Mesenchymal stem cell (in vitro differentiated cells and primary cell): ENCODE measurements at places on chromosomes 2 and 18.

GRCh38 chr2:188512456-188512855 lies 220.8 kb downstream of the GULP1 start:
- no peak overlapping the region for H3K27ac ChIP-seq
- peaks cover 1% of the 10 kb centered on the region for H3K4me1 ChIP-seq

- peak overlapping the region; percentile 82 for H3K27ac ChIP-seq
- no peak overlapping the region for H3K4me3 ChIP-seq
- no peaks in the 10 kb centered on the region for H3K36me3 ChIP-seq
- no peaks in the 10 kb centered on the region for H3K27me3 ChIP-seq
Observed at GRCh38 chr2:138997856-138998517, 217.8 kb upstream of the NXPH2 start.

DNA sequence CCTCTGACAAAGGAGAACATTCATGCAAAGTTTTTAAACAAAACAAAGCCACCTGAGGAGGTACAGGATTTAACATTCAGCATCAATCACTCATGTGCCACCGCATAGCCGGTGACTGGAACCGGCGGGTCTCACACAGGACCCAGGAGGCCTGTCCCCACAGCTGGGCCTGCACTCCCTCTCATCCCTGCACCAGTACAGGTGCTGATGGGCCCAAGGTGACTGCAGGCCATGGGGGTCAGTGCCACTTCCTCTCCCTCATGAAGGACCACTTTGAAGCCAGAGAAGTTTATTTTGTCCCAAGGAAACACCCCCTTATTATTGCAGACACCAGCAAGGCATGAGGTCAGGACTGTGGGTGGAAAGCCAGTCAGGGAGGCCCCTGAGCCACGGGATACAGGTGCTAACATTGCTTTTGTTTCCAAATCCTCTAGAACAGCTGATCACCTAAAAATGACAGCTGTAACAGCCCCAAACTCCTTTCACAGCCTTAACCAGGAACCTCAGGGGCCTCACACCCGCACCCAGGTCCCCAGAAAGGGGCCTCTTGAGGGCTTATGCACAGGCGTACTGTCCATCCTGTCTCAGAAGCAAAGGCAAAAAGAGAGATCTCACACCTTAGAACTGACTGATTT lies 14.0 kb downstream of the PARD6G start:
- H3K4me1 ChIP-seq: peaks cover 1% of the 10 kb centered on the region
- H3K36me3 ChIP-seq: no peaks in the 10 kb centered on the region
- no peak for DNase-seq
- H3K27ac ChIP-seq: no peak overlapping the region
- peaks cover 3% of the 10 kb centered on the region for H3K27me3 ChIP-seq
- H3K4me3 ChIP-seq: no peak overlapping the region

GRCh38 chr2:144659731-144660275 lies 139.9 kb upstream of the ZEB2 start:
- H3K27me3 ChIP-seq: no peaks in the 10 kb centered on the region
- H3K4me1 ChIP-seq: peaks cover 6% of the 10 kb centered on the region

DNA sequence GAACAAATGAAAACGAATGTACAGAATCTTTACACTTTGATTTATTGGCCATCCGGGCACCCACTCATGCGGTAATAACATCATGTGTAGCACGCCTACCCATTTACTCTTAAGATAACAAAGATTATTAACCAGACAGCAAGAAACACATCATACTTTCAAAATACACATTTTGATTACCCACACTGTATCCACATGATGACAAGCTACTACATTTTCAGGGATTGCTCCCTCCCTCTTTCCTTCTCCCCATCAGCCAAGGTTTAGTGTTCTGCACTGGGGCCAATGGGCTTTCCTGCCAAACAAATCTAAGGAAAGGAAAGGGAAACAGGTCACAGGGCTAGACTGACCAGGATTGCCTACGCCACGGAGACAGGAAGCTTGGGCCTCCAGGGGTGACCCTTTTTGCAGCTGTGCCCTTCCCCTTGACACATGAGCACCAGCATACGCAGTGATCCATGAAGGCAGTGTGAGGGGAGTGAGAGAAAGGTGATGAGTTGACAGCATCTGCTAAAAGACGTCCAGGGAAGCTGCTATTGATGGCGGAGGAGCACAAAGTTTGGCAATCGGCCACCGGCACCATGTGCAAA lies 76.5 kb downstream of the ZNF521 start:
- peaks cover 10% of the 10 kb centered on the region for H3K4me1 ChIP-seq
- no peak overlapping the region for H3K4me3 ChIP-seq
- no peak for DNase-seq
- H3K27ac ChIP-seq: peak overlapping the region; percentile 57
- H3K27me3 ChIP-seq: no peaks in the 10 kb centered on the region

DNA sequence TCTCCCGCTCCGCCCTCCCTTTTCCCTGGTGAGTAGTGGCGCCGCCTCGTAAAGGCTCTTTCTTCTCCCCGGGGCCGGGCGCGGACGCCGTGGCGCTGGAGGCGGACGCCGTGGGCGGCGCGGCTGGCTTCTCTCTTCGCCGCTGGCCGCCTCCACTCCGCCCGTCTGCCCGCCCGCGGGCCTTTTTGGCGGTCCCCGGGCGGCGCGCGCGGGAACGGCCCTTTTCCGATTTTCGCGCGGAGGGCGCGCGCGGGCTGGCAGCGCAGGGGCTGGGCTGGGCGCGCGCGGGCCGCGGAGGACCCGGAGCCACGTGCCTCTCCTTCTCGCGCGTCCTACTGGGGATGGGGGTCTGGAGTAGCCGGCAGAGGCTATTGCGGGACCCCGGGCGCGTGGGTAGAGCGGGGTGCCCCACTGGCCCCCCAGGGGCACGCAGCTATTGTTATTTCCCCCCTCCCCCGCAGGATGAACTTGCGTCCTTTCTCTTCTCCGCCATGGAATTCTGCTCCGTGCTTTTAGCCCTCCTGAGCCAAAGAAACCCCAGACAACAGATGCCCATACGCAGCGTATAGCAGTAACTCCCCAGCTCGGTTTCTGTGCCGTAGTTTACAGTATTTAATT lies 472 bp downstream of the SLC20A1 start:
- no peaks in the 10 kb centered on the region for H3K27me3 ChIP-seq
- peak overlapping the region; percentile 36 for H3K27ac ChIP-seq
- H3K4me3 ChIP-seq: peak overlapping the region; percentile 90
- no peak for DNase-seq

- no peak for DNase-seq
- no peaks in the 10 kb centered on the region for H3K36me3 ChIP-seq
- H3K4me1 ChIP-seq: no peaks in the 10 kb centered on the region
- no peak overlapping the region for H3K4me3 ChIP-seq
Observed at GRCh38 chr18:70021043-70021442, 73.4 kb upstream of the CD226 start.

- DNase-seq: no peak
- peaks cover 11% of the 10 kb centered on the region for H3K4me1 ChIP-seq
- H3K27ac ChIP-seq: no peak overlapping the region
- H3K4me3 ChIP-seq: no peak overlapping the region
- peaks cover 16% of the 10 kb centered on the region for H3K36me3 ChIP-seq
Observed at GRCh38 chr2:113979191-113980128, 89.6 kb downstream of the ACTR3 start.
